ENCODE measurements at places on chromosomes 4 and X. TPM values are rescaled to one million over a fixed set of nuclear protein-coding genes. Genes with fewer than 3 reads are reported as not detected.

The FABP2 gene
- total RNA-seq = not detected

DNA sequence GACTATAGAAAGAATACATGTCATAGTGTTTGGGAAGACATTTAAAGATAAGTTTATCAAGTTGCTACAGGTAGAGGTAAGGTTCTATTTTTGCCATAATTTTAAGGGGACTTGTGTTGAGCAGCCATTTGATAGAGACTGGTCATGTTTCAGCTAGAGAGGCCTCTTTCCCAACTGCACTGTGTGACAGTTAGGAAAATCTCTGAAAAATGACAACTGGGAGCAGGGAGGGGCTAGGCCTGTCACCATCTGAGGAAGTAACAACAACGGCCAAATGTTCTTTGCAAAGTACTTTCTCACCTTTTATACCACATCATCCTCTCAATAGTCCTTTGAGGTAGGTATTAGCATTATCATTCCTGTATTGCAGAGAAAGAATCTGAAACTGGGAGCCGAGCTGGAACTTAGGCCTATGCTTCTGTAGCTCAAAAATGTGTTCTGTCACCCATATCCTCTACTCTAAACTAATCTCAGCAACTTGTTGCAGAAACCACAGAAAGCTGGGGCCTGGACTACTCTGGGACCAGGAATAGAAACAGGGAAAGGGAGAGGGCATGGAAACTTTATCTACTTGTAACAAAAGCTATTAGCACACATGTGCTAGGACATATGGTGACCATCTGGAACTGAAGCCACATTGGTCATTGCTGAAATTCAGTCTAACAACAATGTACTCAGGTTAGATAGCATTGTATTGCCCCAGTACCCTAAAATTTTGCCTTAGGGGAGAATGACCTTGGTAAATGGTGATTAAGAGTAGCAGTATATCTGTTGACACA, 198.9 kb downstream of the MID1IP1 start:
- no peak for DNase-seq

DNA sequence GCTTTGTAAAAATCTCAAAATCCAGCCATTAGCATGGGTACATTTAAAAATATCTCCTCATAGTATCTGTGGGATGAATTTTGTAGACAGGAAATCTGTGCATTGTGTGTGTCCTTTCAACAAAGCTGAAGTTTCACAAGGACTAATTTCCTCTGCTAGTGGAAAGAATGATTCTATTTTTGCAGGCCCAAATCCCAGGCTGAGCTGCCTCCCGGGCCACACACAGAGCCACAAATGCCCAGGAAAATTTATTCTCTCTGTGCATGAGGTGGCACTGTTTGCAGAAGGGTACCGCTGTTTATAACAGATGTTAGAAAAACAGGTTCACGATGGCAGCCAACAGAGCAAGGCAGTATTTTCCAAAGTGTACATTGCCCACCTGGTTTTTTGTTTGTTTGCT, 11.0 kb upstream of the VCX3B start:
- no peak for DNase-seq

- no peak for DNase-seq
Measured at GRCh38 chrX:12329476-12329875, 191.2 kb downstream of the FRMPD4 start.

GRCh38 chrX:77743720-77744119, 42.3 kb downstream of the ATRX start:
- DNase-seq = no peak

DNA sequence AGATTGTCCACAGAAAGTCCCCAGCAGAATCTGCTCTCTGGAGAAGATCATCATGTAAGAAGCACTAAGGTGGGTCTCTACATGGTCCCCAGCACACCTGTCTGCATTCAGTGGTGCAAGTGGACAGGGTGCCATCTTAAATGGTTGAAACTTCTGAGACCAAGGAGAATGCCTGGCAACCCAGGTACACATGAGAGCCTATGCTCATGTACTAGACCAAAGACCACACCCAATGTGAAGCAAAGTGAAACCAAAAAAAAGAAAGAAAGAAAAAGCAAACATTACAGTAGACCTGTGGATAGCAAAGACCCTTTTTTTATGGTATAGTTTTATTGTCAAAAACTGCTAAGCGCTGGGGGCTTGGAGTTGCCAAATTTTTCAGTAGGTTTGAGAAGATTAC, 15.0 kb downstream of the CD40LG start:
- no peak for DNase-seq

- DNase-seq = no peak
Measured at GRCh38 chr4:40583850-40584439, 45.7 kb downstream of the RBM47 start.

DNA sequence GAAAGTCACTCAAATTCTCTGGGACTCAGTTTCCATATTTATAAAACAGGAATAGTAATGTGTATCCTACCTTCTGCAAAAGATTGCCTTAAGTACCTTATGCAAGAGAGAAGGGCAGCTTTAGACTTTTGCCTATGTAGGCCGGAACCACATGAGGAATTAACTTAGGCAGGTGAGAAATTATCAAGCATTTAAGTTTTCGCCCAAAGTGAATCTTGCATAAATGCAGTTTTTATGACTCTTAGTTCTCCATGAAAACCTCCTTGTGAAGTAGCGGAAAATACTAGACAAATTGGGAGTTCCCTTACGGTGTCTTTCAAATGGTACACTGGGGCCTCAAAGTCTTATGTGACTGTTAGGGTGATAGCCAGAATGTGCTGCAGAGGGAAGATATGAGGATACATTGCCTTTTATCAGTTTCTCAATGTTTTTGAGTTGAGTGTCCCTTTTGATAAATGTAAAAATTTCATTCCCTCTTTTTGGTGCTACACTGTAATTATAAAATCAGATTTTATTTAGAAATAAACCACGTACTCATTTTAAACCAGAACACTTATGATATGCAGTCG, 2.6 kb downstream of the SH2D1A start:
- no peak for DNase-seq

The UBA6 gene
- total RNA-seq = 88.6 TPM

- no peak for DNase-seq
Measured at GRCh38 chrX:47143894-47144625, 442 bp downstream of the NDUFB11 start.

DNA sequence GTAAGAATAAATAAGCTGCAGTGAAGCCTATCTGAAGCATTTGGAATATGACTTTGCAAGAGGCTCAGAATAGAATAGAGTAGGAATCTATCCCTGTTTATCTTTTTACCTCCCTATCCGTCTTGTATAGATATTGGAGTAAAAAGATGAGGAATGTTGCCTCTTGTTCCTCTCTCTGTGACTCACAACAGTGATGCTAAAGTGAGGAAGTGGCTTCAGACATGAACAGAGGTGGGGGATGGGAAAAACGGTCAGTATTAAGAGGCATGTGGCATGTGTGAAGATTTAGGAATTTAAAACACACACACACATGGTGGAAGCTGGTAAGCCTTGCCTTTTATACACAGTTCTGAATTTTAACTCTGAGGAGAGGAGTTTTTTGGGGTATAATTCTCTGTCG, 3.8 kb upstream of the DCAF4L1 start:
- no peak for DNase-seq

The GIMD1 gene
- not detected for total RNA-seq

The MAML3 gene
- total RNA-seq = 26.0 TPM

- no peak for DNase-seq
Measured at GRCh38 chr4:108700081-108700757, 49.8 kb downstream of the OSTC start.

GRCh38 chr4:48162162-48162561, 28.1 kb upstream of the TXK start:
- no peak for DNase-seq

The APLN gene
- total RNA-seq = 0.33 TPM

All from mesothelial cell of epicardium (in vitro differentiated cells).